Fibroblast of villous mesenchyme (primary cell): ENCODE measurements at places on chromosomes 6 and 20.

- no peak for DNase-seq
Observed at GRCh38 chr6:125831659-125832058, 40.9 kb downstream of the NCOA7 start.

GRCh38 chr20:51480507-51481270 is 61.8 kb downstream of the NFATC2 start:
- no peak for DNase-seq

- DNase-seq, result no peak
Observed at GRCh38 chr6:84061613-84062398, 28.2 kb downstream of the MRAP2 start.

- no peak for DNase-seq
Observed at GRCh38 chr6:86657192-86657591, 280.1 kb upstream of the HTR1E start.

DNA sequence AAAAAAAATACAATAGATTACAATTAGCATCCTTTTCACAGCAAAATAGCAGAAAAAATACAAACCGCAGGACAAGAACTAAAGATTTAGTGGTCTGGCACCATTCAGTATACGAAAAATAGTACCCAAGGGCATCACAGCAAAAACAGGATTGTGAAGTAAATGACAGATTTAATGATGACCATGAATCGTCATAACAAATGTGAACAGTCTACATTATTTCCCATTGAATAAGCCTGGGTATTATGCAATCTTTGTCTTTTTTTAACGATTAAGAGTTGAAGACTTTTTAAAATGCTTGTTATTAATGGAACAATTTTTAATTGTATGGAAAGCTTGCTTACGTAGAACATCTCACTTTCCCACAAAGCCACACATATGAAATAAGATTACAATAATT is 432.8 kb downstream of the PKHD1 start:
- DNase-seq, result no peak

GRCh38 chr20:19320005-19320404 is 107.6 kb downstream of the SLC24A3 start:
- no peak for DNase-seq

DNA sequence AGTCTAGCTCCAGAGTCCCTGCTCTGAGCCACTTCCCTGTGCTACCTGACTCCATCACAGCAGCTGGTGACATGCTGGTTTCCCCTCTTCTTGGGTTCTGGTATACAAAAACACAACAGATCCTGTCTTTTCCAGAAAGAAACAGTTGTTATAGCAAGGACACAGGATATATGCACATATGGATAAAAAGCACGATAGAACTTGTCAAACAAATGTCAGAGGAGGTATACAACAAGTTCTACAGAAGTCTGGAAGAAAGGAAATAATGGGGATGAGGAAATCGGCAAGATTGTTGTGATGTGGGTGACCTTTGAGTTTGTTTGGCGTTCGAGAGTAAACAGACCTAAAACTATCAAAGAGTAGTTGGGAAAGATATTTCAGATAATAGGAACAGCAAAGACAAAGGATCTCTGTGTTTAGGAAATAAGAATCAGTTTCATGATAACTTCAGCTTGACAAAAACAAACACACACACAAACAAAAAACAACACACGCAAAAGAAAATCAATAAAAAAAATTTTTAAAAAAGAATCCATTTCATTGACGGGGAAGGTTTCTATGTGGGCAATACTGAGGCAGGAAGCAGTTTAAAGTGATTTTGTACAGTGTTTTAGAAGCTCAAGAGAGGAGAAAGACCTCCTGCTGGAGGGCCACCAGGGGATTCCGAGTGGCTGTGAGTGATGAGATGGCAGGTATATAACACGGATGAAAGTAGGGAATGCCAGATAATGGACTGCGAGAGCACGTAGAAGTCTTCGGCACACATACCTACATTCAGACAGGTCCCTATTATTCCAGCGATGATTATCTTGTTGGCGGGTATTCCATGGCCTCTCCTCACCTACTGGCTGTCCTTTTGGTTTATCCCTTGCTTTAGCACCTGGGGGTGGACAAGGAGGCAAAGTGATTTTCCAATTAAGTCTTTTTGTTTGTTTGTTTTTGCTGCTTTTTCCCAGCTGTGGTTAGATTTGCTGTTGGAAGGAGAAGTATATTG is 174.9 kb downstream of the HS3ST5 start:
- DNase-seq, result no peak

- DNase-seq, result no peak
Observed at GRCh38 chr6:12138381-12138780, 126.3 kb downstream of the HIVEP1 start.

DNA sequence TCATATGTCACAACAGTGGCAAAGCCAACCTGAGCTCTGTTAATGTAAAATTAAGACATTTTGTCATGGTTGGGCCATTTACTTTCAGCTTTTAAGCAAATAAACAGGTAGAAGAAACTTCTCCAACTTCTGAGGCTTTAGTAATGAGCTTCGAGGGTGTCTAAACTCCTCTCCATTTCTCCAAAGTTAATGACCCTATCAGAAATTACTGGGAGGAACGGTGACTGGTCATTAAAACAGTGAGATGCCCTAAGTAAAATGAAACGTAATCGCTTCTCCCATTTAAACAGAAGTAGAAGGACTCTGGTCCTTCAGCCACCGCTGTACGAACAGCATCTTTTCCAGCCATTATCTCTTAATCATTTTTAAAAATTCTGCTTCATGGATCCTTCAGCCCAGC is 986.9 kb upstream of the MANEA start:
- no peak for DNase-seq

DNA sequence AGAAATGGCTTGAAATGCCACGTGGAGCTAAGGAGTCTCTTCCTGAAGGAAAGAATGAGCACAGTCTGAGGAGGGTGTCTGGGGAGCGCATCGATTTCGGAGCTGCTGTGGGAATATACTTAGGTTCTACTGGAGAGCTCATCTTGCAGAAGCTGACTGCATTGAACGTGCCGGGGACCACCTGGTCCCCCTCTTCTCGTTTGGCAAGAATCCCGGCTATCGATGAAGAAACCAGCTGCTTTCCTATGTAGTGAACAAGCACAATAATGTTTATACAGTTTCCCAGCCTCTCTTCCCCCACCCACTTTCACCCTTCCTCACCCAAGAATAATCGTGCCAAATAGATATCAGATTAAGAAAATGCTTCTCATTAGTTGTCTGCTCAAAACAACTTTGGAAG is 242.5 kb downstream of the PACRG start:
- DNase-seq, result no peak

DNA sequence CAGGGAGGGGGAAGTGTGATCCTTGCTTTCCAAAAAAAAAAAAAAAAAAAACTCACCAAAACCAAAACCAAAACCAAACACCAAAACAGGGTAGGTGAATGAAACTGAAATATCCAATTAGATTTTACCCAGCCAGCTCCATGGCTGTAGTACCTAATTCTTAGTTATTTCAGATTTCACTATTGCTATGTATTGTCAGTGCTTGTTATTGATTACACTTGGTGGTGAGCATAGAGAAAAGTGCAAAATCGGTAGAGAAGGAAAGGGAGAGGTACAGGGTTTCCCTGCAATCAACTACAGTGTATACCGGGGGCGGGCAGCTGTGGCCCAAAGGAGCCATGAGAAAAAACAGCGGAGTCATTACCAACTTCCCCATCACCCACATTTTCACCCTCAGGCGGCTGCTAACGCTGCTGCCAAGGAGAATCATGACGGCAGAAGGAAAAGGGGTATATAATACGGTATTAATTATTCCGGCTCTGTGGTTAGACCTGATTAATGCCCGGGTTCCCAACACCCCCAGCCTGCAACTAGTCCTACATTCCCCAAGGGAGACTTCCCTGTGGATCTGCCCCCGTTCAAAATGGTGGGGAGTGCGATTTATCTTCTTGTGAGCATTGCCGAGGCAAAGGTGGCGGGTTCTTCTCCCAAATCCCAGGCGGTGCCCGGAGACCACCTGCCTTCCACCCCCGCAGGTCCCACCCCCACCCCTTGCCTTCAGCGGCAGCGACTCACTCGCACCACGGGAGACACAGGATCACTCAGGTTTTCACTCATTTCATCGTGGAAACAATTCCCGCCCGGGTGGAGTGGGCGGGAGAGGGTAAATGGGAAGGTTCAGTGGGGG is at the start of gene C6orf62:
C6orf62 (minus strand) TSS at position 30 of the 847 bp plus-strand sequence. CDS start 486 bp downstream, outside the sequence.
- DNase-seq, result peak; percentile 34

- no peak for DNase-seq
Observed at GRCh38 chr20:44068316-44069201, 118.4 kb downstream of the JPH2 start.

- DNase-seq, result peak; percentile 53
Observed at GRCh38 chr6:30887901-30888815, 3.8 kb downstream of the DDR1 start.

GRCh38 chr6:84825461-84825860 is 61.1 kb upstream of the TBX18 start:
- peak; percentile 34 for DNase-seq

- no peak for DNase-seq
Observed at GRCh38 chr20:25006431-25007167, 14.0 kb upstream of the APMAP start.

- DNase-seq, result no peak
Observed at GRCh38 chr6:1389369-1390132, at the start of gene FOXF2. FOXF2 (plus strand) TSS chr6:1389576; CDS start chr6:1389948, 372 bp downstream.

DNA sequence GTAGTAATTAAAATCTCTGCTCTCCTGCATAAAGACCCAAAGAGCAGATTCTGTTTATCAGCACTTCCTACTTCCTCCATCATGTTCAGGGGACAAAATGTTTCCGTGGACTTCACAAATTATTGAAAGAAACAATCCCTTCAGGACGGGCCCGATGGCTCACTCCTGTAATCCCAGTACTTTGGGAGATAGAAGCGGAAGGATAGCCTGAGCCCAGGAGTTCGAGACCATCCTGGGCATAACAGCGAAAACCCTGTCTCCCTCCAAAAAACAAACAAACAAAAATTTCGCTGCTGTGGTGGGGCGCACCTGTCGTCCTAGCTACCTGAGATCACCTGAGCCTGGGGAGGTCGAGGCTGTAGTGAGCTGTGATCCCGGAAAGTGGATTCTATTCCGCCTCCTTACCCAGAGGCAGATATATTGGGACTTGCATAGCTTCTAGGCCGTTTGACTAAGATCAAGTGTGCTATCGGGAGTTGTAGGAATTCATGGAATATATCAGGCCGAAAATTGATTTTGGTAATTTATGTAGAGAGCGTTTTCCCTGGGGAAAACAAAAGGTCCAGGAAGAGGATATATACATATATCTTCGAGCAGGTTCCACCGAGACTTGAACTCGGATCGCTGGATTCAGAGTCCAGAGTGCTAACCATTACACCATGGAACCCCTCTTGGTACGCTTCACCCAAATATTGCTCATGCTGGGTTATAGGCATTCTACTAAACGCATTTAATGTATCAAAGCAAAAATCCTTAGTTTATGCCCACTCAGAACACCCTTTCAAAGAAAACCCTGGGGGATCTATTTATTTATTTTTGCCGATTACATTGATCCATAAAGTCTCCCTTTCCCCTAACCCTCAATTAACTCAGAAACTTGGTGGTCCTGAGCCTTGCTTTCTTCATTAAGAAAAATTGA is 74.5 kb upstream of the ZNF184 start:
- peak; percentile 60 for DNase-seq

- DNase-seq, result no peak
Observed at GRCh38 chr6:124490122-124490521, 472.1 kb upstream of the RNF217 start.

DNA sequence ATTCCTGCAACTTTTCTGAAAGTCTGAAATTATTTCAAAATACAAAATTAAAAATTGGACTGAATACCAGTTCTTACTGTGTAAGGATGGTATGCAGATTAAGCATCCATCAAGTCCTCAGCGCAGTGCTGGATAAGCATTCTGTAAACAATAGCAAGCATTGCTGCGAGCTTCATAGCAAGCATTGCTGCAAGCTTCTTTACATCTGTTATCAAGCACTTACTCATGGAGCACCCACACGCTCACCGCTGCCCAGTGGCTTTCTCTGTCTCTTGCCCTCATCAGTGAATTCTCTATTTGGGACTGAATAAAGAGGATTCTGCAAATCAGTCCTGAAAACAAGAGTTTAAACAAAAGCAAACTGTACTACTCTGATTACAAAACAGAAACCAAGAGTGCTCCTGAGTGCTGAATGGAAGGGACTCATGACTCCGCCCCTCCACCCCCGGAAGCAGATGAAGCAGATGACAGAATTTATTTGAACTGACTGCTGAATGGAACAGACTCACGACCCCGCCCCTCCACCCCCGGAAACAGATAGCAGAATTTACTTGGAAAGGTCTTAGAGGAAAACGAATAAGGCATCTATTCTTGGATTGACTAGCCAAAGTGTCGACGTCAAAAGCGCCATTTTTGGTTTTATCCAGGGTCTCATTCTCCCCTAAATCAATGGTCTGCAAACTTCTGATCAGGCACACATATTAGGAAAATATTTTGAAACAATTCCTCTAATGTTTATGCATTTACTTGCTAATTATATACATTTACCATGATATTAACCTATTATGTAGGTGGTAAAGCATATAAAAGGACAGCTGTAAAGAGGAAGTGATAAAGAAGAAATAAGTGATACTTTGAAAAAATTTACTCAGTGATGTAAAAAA is 22.1 kb upstream of the EYA2 start:
- DNase-seq, result peak; percentile 15

- DNase-seq, result peak; percentile 76
Observed at GRCh38 chr20:47354714-47355488, 1.6 kb downstream of the ZMYND8 start.

DNA sequence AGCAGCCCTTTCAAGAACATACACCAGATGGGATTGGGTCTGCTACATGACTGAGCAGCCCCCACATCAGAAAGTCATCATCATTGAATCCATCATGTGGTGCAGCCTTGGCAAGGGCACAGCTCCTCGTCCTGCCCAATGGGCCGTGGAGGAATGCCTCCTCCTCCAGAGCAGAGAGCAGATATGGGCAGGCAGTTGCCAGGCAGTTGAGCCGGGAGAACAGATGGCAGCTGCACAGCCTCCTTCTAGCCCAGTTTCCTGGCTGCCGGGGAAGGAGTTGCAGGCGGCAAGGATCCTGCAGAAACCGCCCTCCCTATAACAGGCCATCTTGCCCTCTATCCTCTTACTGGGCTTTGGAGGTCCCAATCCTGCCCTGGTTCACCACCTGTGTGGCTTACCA is 11.9 kb upstream of the ZFAND3 start:
- DNase-seq, result no peak
